ENCODE measurements at places on chromosomes 3 and 15. TPM values are rescaled to one million over a fixed set of nuclear protein-coding genes. Genes with fewer than 3 reads are reported as not detected.

Gene TAGLN3
- 3.4 TPM for total RNA-seq

Gene NR1I2
- 0.47 TPM for total RNA-seq

Gene FETUB
- not detected for total RNA-seq

Gene ROPN1B
- not detected for total RNA-seq

Gene LMAN1L
- total RNA-seq = 0.55 TPM

Gene KBTBD13
- not detected for total RNA-seq

Gene GUCA1C
- total RNA-seq = not detected

Gene MYO9A
- total RNA-seq = 18.9 TPM

Gene FANCI
- 52.6 TPM for total RNA-seq

Gene PLSCR5
- not detected for total RNA-seq

Gene CEP19
- total RNA-seq = 3.4 TPM

DNA sequence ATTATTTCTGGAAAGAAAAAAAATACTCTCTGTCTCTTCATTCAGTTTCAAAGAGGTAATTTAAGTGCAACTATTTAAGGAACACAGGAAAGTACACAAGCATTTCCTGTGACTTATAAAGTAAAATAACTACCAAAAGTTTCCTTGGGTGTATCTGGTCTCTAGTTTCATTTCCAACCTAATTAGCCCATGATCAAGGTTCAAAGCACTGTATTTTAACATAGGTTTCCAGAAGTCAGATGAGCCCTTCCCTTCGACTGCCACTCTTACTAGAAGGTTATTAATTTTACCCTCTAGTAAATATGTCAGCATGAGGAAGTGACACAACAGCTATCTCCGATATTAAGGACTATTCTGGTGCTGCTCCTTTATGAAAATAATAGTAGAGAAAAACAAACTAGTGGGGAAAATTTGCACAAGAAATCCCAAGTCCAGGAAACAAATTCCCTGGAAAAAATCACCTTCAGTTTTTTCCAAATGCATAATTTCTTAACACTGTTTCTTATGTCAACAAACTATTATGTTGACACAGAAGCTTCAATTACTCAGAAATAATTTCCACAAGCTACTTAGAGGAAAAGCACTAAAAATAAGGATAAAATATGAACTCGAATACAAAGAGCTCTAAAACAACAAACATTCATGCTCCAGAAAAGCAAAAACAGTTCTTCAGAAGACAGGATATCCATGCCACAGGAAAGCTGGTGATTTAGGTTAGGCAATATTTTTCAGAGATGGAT lies 35.3 kb downstream of the CCPG1 start:
- DNase-seq = no peak

DNA sequence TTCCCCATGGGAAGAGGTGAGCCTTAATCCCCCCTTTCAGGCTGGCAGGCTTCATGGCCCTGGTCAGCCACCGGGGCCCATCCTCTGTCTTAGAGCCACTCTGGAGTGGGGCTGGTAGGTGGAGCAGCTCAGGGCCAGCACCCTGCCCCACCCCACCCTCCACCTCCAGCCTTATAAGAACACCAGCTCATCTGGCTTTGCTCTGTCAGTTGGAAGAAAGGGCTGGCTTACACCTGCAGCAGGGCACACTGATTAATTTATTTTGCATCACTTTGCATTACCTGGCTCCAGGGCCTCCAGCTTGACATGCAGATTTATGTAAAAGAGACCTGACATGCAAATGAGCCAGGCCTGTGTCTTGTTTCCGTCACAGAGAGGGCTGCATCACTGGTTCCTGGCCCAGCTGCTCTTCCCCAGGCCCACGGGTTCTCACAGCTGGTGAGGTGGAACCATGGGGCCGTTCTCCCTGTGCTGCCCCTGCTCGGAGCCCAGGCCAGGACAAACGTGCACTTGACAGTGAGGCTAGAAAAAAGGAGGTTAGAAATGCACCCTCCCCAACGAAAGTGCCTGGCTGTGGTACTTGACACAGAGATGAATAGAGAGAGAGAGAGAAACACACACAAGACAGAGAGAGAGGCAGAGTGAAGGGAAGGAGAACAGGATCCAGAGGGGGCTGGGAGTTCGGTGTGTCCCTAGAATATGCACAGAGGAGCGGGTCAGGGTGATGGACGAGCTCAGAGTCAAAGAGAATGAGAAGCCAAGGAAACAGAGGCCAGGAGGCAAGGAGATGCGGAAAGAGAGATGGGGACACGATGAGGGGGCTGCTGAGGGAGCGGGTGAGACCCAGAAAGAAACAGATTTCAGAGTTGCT lies 44.5 kb upstream of the MAGEF1 start:
- no peak for DNase-seq

DNA sequence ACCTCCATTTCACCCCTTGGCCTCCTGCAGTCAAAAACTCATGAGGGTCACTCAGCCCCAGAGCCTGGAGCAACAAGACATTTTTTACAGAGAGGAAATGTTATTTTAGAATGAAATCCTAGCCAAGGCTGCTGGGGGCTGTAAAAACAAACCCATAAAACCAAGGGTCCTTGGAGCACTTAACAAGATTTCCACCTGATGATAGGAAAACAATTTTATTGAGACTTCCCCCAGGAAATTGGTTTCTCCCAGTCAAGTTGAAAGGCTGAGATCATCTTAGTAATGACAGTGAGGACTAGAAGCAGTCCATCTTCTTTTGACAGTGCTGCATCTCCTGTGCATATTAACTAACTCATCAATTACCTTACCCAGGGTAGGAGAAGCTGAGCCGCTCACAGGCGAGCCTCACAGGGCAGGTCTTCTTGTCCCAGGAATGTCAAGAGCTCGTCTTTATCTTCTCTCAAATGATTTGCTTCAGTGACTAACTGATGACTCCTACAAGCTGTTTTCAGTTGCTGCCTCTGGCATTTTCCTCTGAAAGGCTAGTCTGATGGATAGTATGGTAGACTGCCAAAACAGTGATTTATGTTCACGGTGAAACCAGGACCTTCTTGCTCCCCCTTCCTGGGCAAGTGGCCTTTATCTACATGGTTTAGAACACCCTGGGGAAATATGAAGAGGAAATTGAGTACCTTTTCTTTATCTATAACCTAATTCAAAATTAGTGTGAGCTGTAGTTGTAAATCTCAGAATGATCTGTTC lies 34.6 kb upstream of the AEN start:
- no peak for DNase-seq

GRCh38 chr3:45215466-45215865 lies 10.6 kb downstream of the TMEM158 start:
- DNase-seq = no peak

- no peak for DNase-seq
Observed at GRCh38 chr3:147359177-147360050, 46.9 kb downstream of the ZIC4 start.

DNA sequence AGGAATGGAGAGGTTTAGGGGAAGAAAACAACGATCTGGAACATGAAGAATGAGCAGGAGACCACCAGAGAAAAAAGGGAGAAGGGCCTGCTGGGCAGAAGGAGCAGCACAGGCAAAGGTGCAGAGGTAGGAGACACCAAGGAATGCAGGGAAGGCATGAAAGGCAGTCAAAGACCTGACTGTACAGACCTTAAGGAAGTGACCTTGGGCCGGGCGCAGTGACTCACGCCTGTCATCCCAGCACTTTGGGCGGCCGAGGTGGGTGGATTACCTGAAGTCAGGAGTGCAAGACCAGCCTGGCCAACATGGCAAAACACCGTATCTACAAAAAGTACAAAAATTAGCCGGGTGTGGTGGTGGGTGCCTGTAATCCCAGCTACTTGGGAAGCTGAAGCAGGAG lies 157.7 kb upstream of the ATP10A start:
- DNase-seq = no peak

GRCh38 chr3:170128977-170129431 lies 52.5 kb downstream of the PHC3 start:
- no peak for DNase-seq

GRCh38 chr3:117856354-117856753 lies 1146.8 kb downstream of the TUSC7 start:
- no peak for DNase-seq

DNA sequence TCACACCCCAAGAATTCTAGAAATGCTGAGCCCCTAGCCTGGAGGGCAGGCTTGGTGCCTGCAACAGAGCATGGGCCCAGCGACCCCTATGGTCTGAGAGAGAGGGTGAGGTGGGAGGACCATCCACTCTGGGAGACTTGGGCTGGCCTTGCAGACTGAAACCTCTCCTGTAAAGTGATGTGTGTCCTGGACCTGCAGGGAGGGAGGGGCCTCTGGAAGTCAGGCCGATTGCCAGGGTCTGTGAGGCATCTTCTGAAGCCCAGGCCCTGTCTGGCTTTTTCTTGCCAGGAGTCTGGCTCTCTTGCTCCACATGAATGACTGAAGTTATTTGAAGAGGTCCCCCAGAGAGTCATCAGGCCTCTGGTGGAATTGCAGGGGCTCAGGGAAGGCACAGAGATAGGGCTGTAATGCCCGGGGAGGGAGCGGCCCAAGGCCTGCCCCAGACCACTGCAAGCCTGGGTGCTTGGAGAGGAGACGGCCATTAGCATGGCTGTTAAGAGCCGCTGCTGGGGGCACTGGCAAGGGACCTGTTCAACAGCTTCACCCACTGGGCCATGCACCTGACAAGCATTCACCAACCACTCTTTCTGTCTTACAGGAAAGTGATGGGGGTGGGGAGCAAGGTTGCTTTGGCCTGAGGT lies 56.0 kb upstream of the CHRNA7 start:
- DNase-seq = no peak

GRCh38 chr3:27200721-27201489 lies 168.3 kb downstream of the NEK10 start:
- DNase-seq = no peak

DNA sequence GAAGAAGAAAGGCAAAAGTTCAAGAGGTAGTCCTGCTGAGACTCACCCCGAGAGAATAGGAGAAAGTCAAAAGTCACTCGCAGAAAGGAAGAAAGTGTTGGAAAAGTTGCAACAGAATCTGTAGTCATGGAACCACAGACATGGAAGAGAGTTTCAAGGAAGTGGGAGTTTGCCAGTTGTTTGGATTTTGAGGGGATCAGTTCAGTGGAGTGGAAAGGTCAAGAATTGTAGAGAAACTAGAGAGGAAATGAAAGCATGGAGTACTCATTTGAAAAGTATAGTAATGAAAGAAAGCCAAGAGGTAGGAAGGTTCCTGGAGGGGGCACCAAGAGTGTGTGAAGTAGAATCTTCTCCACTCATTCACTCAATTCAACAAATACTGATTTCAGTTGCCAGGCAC lies 34.7 kb downstream of the SPTSSB start:
- no peak for DNase-seq

GRCh38 chr3:143266927-143267326 lies 147.4 kb downstream of the CHST2 start:
- no peak for DNase-seq

- DNase-seq = no peak
Observed at GRCh38 chr3:178445139-178445538, 91.1 kb upstream of the KCNMB2 start.

All from activated T-cell treated with anti-CD3 and anti-CD28 coated beads, Interleukin-2, amount 50 U/mL, for 4 hours (primary cell).